ENCODE measurements at places on chromosomes 5 and 9. TPM values are rescaled to one million over a fixed set of nuclear protein-coding genes. Genes with fewer than 3 reads are reported as not detected.

THBS4 gene
- total RNA-seq = 0.31 TPM

PAX5 gene
- total RNA-seq = 0.39 TPM

SPATA31D4 gene
- total RNA-seq = not detected

IFNK gene
- total RNA-seq = not detected

NSG2 gene
- total RNA-seq = not detected

PCDHB3 gene
- 0.92 TPM for total RNA-seq

MPDZ gene
- total RNA-seq = 16.6 TPM

C5orf52 gene
- not detected for total RNA-seq

SLC34A1 gene
- total RNA-seq = not detected

TNC gene
- 5.7 TPM for total RNA-seq

KIF24 gene
- 7.2 TPM for total RNA-seq

CPEB4 gene
- 27.7 TPM for total RNA-seq

STX17 gene
- 11.5 TPM for total RNA-seq

- no peak for DNase-seq
Measured at GRCh38 chr9:92911511-92912475, 34.0 kb upstream of the ZNF484 start.

DNA sequence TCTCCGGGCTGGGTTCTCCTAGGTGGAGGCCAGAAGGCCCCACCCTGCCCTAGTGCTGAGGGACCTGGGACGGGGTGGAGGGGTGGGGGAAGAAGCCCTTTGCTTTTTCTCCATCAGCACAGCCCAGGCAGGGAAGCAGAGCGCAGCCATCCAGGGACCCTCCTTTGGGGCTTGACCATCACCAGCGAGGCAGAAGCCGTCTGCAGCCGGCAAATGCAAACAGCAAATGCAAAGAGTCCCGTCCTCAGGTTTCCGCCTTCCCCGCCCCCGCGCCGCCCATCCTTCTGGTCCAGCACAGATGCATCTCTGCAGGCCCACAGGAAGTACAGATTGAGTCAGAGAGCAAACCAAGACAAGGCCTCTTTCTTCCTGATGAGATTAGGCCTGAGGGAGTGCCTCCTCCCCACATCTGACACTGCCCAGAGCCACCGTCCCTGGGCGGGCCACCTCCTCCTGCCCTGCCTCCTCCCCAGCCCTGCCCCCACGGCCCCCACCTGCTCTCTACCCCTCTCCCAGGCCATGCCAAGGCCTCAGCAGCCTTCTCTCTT, 23.4 kb downstream of the CORO2A start:
- no peak for DNase-seq

GRCh38 chr5:25744908-25745307, 1100.1 kb upstream of the CDH10 start:
- no peak for DNase-seq

GRCh38 chr9:87642330-87643106, 83.4 kb upstream of the CTSL start:
- DNase-seq = no peak

- DNase-seq = no peak
Measured at GRCh38 chr9:92297611-92298010, 4.1 kb upstream of the IARS1 start.

- DNase-seq = no peak
Measured at GRCh38 chr9:124513376-124513994, 6.3 kb upstream of the NR5A1 start.

GRCh38 chr5:72841756-72842535, 25.5 kb downstream of the TNPO1 start:
- no peak for DNase-seq

DNA sequence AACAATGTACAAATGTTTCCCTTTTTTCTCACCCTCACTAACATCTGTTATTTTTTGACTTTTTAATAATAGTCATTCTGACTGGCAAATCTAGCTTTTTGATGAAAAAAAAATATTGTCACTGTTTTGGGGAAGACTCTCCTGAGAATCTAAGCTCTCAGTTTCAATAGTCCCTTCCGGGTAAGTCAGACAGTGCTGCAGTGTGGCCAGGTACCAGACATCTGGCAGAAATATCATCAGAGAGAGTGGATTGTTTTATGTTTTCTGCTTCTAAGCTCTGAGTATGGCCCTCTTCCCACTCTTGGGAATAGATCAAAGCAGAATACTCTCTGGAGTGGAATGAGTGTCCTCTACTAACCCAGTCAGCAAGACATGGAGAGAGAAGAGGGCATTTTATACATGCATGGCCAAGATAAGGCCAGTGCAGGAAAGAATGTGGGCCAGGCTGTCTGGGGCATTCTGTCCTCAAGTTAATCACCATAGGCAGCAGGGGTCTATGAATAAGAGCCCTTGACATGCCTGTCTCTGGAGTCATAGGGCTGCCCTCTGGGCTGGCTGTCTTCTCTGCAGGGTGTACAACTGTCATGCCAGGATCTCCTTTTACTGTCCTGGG, 38.5 kb upstream of the OR2S2 start:
- no peak for DNase-seq

GRCh38 chr9:130110166-130110565, 56.5 kb downstream of the GPR107 start:
- DNase-seq = no peak

DNA sequence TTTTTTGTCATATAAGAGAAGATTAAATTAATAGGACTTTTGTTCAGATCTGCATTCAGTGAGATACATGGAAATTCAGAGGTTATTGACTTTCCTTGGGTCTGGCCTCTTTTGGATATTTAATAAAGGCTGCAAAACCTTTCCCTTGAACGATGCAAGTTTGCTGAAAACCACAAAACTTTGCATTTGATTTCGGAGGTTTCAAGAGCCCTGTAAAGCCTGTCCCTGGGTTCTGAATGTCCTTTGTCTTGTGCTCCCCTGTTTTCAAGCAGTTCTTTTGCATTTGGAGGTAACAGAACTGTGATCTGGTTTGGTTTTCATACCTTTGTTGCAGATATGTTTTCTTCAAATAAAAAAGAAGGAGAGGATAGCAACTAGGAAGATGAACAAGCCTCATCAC, 188.1 kb upstream of the DMRT1 start:
- no peak for DNase-seq

- DNase-seq = no peak
Measured at GRCh38 chr9:6467006-6467625, 54.1 kb downstream of the UHRF2 start.

- no peak for DNase-seq
Measured at GRCh38 chr9:114029311-114030170, 48.6 kb downstream of the AMBP start.

- no peak for DNase-seq
Measured at GRCh38 chr9:98521141-98521540, 187.6 kb downstream of the GABBR2 start.

DNA sequence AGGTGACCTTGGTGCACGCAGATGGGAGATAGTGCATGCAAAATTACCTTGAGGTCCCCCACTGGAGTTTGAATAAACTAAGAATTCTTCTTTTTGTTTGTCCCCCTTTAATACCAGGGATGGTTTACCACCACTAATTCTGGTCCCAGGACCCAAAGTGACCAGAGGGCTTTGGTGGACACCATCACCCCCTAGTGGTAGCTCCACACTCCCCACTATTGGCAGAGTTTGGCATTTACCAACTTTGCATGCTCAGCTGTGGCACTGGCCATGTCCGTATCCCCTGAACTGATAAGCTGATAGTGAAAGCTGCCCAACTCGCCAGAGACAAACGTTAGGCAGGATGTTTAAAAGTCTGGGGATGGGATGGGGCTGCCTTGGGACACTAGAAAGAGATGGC, 3.3 kb downstream of the ASTN2 start:
- peak; percentile 2 for DNase-seq

DNA sequence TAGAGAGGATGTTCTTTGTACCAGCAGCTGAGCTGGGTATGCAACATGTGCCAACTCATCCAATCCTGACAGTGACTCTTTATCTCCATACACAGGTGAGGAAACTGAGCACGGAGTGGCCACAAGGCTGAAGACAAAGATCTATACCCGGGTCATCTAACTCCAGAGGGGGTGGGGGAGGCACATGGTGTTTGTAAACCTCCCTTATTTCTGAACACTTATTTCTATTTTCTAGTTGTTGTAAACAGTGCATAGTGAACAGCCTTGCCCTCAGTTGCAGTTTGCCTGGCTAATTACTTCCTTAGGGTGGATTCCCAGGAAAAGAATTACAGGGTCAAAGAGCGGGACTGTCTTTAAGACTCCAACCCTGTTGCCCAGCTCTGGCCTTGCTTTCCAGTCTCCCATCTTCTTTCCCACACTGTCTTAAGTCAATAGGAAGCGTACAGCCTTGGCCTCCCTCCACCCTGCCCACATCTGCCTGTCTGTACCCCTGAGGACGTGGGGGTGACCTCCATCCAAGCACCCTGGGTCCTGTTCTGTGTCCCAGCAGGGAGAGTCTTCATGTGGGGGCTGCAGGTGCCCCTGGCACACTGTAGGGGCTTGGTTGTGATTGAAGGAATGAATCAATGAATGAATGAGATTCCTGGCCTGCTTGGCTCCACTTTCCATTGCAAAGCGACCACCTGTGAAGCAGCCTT, 13.2 kb upstream of the FIBCD1 start:
- no peak for DNase-seq

- no peak for DNase-seq
Measured at GRCh38 chr5:73615085-73615484, 10.9 kb upstream of the ARHGEF28 start.

- no peak for DNase-seq
Measured at GRCh38 chr9:38626006-38626405, 5.6 kb upstream of the ANKRD18A start.

GRCh38 chr5:38672059-38672788, 115.8 kb upstream of the LIFR start:
- no peak for DNase-seq

DNA sequence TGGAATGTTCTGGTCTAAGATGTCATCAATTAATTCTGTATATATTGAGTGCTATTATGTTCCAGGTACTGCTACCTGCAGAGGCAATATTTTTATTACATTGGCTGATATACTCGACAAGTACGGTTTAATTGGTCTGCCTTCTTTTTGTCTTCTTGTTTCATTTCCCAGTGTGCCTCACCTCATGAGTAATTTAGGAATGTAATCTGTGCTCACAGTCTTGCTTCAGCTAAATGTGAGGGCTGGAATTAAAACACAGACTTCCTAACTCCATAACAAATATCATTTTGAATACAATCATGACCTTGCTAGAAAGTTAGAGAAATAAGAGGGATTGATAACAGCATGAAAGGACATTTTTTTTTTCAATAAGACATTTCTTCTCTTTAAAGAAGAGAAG, 20.1 kb upstream of the SPINK5 start:
- DNase-seq = no peak

GRCh38 chr9:136655536-136656182, 7.1 kb upstream of the EGFL7 start:
- no peak for DNase-seq

DNA sequence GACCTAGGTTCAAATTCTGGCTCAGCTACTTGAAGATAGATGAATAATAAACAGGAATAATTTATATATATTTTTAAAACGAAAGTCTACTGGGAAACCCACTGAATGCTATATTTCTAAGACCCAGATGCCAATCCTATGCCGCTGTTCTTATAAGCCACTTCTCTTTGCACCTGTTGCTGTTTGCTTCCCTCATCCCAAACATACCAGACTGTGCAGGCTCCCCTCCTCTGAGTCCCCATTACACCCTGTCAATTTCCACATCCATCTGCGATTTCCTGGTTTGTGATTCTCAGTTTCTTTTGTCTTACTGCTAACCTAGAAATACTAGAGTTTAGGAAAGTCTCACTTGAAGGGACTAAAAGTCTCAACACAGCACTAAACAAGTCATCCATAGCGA, 92.8 kb upstream of the CAST start:
- no peak for DNase-seq

GRCh38 chr9:89991204-89991790, 386.5 kb downstream of the GADD45G start:
- no peak for DNase-seq

DNA sequence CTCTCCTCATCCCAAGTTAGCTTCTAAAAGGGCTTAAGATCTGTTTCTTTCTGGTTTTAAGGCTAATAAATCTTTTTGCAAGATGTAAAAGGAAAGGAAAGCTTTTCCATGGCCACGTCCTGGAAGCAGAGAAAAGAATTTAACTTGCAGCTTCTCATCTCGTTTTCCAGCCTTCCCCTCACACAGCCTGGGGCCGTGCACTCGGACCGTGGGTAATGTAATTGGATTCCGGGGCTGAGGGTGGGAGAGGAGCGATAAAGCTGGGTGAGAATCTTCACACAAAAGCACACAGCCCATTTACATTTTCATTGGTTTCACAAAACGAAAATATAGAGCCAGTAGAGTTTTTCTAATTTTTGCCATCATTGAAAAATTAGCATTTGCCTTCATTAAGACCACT, 91.2 kb downstream of the IRX2 start:
- no peak for DNase-seq

- no peak for DNase-seq
Measured at GRCh38 chr5:105581988-105582690, 2019.5 kb upstream of the NUDT12 start.

DNA sequence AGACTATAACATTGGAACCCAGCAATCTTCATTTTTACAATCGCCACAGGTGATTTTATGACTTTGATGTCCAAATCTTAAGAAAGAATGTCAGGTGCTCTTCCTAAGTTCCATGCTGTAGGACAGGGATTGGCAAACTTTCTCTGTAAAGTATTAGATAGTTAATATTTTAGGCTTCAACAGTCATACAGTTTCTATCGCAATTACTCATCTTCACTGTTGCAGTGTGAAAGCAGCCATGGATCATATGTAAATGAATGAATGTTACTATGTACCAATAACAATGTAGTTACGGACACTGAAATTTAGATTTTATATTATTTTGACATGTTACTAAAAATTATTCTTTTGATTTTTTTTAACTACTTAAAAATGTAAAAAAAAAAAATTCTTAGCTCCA, 169.7 kb downstream of the DTWD2 start:
- DNase-seq = no peak

GRCh38 chr5:103526164-103526915, 36.2 kb downstream of the NUDT12 start:
- no peak for DNase-seq

DNA sequence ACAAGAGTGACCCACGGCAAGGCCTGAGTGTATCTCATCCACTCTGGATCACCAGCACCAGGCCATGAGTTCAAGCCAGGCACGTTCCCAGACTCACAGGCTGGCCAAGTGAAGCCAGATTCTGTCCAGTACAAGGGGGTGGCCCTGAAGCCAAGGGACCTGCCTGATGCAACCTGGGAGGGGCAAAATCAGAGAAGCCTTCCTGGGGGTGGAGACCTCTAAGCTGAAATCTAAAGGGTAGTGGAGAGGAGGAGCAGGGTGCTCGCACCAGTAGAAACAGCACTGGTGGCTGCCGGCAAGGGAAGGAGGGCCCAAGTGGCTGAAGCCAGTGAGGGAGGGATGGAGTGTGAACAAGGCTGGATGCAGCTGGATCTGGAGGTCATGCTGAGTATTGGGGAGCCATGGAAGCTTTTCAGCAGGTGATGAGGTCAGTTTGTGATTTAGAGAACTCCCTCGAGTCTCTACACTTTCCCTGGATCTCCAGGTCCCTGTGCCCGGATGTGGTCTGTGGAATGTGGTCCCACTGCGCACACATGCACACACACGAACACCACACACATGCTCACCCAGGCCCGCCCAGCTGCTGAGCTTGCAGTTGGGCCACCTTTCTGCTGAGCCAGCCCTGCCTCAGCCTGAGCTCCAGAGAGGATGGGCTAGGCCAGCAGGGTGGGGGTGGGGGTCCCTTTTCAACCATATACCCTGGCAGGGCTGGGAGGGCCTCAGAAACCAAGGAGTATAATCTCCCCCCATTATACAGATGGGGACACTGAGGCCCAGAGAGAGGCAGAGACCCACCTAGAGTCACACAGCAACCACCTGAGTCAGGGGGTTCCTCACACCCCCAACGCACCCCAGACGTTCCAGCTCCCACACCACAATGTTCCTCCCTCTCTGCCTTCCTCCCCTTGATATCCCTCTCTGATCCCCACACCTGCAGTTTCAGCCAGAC, 1.6 kb downstream of the PIP5KL1 start:
- no peak for DNase-seq

GRCh38 chr5:81207009-81207408, 26.1 kb upstream of the CKMT2 start:
- DNase-seq = no peak
